Occipital lobe (tissue), 3 donors: ENCODE measurements at places on chromosomes 12 and 14. TPM values are rescaled to one million over a fixed set of nuclear protein-coding genes. Genes with fewer than 3 reads are reported as not detected.
A peak's percentile ranks its signal among the peaks of the same experiment; 100 is the strongest.

PPP1R1A gene
- 6.7 TPM for total RNA-seq

WDR89 gene
- 45.7 TPM for total RNA-seq

ARHGEF40 gene
- total RNA-seq = 15.9 TPM

DNA sequence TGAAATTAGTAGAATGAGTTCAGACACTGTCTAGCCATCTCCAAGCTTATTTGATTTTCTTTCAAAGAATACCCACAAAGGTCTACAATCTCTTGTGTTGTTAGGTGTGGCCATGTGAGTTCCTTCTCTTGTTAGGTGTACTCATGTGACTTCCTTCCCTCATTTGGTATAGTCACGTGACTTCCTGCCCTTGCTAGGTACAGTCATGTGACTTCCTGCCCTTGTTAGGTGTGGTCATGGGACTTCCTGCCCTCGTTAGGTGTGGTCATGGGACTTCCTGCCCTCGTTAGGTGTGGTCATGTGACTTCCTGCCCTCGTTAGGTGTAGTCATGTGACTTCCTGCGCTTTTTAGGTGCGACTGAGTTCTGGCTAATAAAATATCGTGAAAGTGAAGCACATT lies 179.6 kb downstream of the TMX1 start:
- DNase-seq = no peak

GRCh38 chr14:71418532-71419245 lies 511.4 kb downstream of the PCNX1 start:
- DNase-seq = no peak

GRCh38 chr12:91591639-91591987 lies 409.0 kb upstream of the DCN start:
- DNase-seq = no peak

DNA sequence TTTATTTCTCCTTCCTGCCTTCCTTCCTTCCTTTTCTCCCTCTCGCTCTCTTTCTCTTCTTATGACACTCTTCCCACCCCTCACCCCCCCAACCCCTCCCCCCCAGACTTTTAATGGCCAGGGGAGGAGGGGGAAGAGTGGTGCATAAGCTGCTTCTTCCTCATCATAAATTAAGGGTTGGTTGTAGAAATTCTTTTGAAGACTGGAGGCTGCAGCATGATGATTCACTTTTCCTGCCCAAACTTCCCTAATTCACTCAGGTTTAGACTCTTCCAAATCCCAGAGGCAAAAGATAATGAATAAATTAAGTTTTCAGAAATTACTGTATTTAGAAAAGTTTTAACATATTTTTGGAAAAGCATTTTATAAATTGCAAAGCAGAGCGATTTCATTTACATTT lies 58.2 kb downstream of the GRIP1 start:
- DNase-seq = no peak

DNA sequence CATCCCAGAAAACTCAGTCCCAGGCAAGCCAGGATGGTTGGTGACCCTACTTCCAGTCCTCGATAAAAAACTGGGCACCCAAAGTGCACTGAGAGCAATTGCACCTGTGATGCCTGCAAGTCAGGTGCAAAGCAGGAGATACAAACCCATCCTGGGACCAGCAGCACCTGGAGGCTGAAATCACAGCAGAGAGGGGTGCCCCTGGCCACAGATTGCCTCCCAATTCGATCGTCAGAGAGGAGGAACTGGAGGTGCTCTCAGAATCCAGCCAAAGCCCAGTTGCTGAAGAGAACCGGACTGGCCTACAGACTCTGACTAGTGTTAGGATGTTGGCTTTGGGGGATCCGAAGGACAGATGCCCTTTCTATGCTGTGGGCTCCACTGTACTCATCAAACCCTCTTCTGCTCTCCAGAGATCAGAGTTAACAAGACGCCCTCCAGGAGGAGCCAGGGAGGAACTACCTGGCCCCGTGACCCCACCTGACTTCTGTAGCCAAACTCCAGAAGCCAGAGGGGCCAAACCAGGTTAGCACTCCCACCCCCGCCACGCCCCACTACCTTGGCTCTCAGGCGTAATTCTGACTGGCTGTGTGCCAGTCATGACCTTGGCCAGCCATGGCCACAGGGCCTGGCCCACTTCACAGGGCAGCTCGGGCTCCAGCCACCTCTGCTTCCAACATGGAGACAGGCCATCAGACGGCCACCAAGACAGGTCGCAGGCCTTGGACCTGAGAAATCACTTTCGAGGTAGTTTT lies 284.5 kb upstream of the RTL1 start:
- DNase-seq = no peak

- no peak for DNase-seq
Measured at GRCh38 chr14:73740618-73741326, 26.6 kb upstream of the PNMA1 start.

- DNase-seq = peak; percentile 44
Measured at GRCh38 chr14:73143003-73143402, 6.7 kb downstream of the PSEN1 start.

DNA sequence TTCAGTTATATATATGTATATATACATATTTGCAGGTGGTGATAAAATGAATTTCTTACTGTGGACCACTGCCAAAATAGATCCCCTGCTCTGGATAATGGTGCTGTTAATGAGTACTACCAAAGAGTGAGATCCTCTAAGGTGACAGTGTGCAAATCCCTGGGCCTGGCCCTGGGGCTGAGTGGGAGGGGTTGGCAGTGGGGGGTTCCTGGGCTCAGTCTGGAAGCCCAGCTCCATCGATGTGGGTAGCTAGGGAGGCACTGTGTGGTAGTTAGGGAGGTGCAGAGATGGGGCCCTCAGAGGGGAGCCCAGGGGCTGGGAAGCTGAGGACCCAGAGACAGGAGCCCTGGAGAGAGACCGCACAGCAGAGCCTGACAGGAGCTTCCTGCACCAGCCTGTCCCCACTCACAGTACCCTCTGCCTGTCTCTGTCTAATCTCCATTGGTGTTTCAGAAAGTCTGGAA lies 9.1 kb downstream of the KRT8 start:
- no peak for DNase-seq

GRCh38 chr14:92450351-92451070 lies 63.1 kb upstream of the RIN3 start:
- DNase-seq = no peak

GRCh38 chr12:27823038-27823437 lies 43.0 kb upstream of the MANSC4 start:
- no peak for DNase-seq

DNA sequence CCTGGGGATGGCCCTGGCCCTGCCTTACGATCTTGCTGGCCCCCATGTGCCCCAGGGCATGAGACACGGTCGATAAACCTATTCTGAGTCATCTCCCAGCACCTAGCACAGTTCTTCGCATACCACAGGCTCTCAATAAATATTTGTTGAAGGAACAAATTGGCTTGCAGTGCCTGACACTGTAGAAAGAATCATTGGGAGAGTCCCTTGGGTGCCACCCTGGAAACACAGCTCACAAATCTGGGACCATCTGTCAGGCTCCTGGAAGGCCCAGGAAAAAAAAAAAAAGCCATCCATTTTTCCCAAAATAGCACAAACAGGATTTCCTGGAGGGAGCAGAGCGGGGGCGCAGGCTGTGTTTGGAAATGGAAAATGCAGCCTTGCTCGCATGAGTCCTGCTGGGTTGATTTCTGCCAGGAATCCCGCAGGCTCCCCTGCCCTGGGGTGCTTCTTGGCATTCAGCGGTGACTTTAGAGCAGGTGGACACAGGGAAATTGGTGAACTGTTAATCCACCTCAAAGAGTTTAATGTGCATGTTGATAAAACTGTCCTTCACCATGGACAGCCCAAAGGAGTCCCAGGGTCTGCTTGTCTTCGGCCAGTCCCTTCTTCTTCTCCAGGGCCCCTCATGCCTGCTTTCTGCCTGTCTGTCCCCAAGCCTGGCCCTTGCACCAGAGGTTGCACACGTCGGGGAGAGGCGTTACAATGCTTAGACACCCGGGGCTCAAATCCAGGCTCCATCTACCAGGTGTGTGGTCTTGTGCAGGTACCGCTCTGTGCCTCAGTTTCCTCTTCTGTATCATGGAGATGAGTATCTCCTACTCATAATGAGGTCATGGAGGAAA lies 106.1 kb upstream of the RFLNA start:
- no peak for DNase-seq

DNA sequence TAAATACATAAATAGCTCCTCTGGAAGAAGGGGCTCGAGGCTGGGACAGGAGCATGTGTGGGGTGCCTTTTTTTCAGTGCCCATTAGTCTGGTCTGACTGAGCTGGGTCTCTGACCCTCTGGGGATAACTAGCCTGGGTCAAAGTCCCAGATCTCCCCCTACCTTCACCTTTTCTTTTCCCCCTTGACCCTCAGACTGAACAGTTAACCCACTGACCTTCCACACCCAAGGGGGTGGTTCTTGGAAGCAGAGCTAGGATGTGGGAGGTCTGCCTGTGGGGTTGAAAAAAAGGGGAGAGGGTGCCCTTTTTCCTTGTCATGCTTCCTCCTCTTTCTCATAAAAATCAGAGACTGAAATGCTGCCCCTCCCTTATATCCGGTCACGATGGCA lies 925 bp upstream of the GLI1 start:
- no peak for DNase-seq

DNA sequence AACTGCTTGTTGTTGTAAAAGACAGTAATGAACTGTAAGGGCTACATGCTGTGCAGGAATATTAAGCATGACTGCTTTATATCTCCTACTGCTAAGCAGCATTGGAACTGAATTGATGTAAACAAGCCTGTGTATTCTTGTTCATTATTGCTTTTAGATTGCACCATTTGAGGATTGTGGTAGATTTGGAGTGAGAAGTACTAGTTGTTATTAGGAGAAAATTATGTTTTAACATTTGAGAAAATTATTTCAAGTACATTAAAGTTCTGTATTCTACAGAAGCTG lies 212.7 kb downstream of the ERC1 start:
- no peak for DNase-seq

DNA sequence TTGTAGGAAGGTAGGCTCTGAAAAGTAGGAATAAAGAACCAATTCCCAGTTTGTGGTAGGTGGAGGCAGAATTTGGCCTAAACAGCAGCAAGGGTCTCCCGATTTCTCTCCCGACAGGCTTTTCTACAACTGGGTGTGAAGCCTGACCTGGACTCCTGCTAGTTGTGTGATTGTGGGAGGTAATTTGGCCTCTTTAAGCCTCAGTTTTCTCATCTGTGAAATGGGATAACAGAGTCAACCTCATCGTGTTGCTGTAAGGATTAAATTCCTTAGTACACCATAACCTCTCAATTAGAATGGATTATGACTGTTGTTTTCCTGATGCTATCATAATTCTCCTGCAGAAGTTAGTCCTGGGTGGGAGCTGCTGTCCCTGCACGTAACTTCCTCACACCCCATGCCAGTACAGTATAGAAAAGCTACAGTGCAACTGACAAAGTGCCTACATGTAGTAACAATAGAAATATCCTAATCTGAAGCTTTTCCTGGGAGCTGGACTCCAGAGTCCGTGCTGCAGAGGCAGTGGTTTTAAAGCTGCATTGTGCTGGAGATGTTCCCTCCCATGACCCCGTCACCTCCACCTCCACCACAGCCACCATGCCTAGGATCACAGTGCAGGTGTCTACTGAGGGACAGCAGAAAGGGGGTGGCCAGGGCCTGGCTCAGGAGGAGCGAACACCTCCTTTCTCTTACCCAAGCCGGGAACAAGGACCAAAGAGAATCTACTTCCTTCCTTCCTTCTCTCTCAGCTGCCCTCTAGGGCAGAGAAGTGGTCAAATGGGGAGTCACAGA lies 76.5 kb downstream of the FBXL14 start:
- DNase-seq = no peak

DNA sequence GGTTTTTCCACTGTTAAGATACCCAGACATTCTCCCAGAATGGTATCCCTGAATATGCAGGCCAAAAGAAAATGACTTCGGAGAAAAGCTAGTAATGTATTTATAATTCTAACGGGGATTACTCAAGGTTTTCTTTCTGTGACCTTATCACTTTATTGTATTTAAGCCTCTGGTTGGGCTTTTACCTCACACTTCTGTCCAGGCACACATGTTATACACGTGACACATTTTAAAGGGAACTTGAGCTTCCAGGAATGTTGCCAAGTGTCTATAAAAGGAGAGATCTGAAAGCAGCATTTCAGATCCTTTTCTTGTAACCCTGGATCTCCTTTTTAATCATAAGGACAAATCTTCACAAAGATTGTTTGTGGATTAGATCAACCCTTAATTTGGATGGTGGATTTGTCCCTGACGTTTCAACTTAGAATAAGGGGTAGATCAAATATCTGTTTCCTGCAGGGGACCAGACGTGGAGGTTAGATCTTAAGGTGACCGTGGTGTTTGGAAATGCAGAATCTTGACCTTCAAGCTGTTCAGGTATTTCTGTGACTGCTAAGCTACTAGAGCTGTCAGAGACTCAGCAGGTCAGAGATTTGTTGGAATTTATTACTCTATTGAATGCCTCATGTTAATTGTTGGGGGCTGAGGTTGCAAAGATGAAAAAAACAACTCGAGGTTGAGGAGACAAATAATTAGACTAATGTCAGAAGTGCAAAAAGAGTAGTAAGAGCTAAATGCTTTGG lies 1.5 kb downstream of the CIPC start:
- DNase-seq = no peak

DNA sequence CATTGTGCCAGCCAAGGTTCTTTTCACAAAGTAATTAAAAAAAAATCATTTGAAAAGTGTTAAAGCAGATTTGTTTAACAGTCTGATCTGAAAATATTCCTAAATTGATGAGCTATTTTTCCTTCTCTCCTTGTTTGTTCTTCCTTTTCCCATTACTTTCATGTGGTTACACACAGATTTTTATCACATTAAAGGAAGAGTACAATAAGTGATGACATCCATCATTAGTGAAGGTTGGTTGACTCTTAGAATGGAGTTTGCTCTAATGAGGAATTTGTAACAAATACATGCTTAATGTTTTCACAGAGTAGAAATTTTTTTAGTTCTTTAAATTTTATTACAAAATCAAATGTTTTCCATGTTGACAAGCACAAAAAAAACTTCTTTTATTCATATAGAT lies 18.9 kb upstream of the TOMM20L start:
- no peak for DNase-seq

- no peak for DNase-seq
Measured at GRCh38 chr12:14995583-14996425, 23.0 kb downstream of the PDE6H start.

DNA sequence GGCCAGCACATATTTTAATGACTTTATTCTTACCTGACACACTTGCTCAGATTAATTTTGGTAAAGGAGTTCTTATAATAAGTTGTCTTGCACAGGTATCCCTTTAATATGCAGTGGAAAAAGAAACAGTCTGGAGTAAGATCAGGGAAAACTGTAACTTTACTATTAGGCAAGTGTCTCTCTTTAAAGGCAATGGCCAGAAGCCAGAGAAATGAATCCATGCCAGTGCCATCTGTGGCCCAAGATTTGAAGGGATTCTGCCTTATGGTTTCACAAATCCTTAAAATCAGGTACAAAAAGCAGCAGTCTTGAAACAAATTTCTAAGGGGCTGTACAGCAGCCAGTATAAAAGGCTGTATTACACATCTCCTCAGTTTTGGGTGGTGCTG lies 22.4 kb downstream of the NFYB start:
- DNase-seq = no peak
